ENCODE measurements at places on chromosomes 1 and 21.

GRCh38 chr1:2148691-2149090 lies 45.9 kb downstream of the FAAP20 start:
- DNase-seq, result no peak

DNA sequence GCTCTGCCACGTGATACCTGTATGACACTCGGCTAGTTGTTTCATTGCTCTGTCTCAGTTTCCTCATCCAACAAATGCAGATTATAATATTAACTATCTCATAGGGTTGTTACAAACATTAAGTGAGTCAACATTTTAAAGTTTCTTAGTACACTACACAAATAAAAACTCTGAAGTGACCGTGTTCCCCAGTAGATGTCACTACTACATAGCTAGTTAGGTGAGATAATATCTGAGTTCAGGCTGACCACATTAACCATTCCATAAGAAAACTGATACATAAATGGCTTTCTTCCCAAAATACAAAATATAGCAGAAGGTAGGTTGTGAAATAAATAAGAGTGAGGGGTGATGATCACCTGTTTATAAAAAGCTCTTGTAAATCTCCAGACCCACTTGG lies 214.1 kb downstream of the NUF2 start:
- no peak for DNase-seq

- DNase-seq, result no peak
Observed at GRCh38 chr21:15850645-15851044, 120.9 kb downstream of the USP25 start.

- DNase-seq, result no peak
Observed at GRCh38 chr1:67135354-67135753, 584 bp upstream of the C1orf141 start.

DNA sequence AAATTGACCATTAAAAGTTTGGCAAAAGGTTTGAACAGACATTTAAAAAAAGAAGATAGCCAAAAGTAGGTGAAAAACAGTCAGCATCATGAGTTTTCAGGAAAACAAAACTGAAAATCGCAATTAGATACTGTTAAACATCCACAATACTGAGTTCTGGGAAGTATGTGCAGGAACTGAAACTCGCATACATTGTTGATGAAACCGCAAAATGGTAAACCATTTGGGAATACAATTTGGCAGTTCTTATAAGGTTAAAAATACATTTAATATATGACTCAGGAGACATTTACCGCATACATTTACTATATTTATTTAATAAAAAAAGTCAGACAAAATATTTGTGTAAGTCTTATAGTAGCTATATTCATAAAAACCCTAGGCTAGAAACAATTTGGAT lies 393.2 kb downstream of the COL11A1 start:
- DNase-seq, result no peak
